ENCODE measurements at places on chromosomes 6 and 20. TPM values are rescaled to one million over a fixed set of nuclear protein-coding genes. Genes with fewer than 3 reads are reported as not detected.

Gene NUS1
- polyA plus RNA-seq = 20.8 TPM

Gene RAET1E
- polyA plus RNA-seq = 0.68 TPM

DNA sequence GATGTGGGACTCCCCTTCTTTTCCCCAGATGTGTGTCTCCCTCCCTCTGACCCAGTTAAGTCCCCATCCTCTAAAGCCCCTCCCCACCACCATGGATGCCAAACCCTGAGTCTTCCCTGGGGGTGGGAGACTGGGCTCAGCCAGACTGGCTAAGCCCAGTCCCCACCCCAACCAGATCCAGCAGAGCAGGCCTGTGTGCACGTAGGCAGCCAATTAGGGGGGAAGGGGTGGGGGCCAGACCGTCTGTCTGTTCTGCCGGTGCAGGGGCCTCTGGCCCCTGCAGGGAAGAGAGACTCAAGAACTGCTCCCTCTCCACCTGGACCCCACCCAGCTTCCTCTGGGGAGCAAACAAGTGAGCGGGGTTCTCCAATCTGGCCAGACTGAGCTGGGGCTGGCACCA is 605 bp downstream of the COX4I2 start:
- DNase-seq = no peak

DNA sequence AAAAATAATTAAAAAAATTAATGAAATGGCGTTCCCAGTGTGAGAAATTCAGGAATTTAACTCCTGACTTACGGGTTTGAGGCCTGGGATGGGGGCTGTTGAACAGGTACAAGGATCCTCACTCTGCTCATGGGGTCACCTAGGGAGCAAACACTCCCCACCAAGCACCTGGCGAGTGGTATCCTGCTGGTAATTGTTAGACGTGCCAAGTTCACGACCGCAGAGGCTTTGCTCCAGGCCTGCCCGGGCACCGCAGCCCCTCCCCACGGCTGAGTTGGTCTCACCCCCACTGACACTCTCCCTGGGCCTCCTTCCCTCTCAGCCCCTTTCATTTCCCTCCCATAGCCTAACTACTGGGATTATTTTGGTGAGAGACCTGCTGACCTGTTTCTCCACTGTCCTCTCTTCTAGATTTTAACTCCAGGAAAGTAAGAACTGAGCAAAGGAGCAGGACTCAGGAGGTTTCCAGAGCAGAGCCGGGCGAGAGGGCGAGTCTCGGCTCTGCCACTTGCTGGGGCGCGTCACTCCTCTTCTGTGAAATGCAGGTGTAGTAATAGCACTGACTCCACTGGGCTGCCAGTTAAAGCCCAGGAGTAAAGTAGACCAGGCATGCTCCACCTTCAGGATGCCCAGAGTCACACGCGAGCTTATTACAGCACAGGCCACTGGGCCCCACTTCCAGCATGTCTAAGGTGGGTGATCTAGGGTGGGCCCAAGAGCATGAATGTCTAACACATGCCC is 22.8 kb downstream of the BMP7 start:
- DNase-seq = no peak

DNA sequence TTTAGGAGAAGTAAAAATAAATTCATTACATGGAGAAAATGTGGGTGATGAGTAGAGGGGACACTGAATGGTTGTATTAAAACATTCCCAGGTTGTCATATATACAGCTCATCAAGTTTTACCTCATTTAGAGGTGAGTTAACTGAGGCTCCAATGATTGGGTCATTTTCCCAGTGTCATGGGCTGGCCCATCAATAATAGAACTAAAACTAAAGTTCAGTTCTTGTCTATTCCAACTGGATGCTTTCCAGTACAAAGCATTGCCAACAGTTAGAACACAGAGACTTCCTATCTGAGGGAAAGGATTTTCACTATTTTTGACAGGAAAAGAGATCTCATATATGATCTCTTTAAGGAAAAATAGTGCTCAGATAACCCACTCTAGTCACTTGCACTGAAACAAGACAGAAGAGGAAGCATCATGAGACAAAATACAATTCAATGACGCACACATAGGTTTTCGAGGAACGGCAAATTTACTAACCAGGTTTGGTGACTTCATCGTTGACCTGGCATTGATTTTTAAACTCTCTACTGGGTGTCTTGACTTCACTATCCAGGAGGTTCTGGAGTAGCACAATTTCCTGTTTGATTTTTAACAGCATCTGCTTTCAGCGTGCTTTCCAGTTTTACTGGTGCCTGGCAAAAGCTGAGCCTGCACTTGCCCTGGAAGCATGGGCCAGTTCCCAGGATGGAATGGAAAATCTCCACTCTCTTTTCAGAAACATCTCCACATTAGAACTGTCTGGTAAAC is 195.5 kb upstream of the FBXL4 start:
- DNase-seq = no peak

DNA sequence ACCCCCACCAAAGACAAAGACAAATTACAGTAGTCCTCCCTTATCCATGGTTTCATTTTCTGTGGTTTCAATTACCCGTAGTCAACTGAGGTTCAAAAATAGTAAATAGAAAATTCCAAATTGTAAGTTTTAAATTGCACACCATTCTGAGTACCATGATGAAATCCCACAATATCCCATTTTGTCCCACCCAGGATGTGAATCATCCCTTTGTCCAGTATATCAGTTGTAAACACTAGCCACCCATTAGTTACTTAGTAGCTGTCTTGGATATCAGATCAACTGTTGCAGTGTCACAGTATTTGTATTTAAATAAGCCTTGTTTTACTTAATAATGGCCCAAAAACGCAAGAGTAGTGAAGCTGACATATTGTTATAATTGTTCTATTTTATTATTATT is 364.0 kb upstream of the ARID1B start:
- no peak for DNase-seq

GRCh38 chr20:38113401-38114325 is 51.4 kb downstream of the TGM2 start:
- no peak for DNase-seq

GRCh38 chr6:63458480-63459115 is 113.7 kb upstream of the LOC128125822 start:
- no peak for DNase-seq

GRCh38 chr6:7000825-7001777 is 106.7 kb upstream of the RREB1 start:
- no peak for DNase-seq

- no peak for DNase-seq
Measured at GRCh38 chr6:119337252-119337651, 12.3 kb downstream of the MAN1A1 start.

DNA sequence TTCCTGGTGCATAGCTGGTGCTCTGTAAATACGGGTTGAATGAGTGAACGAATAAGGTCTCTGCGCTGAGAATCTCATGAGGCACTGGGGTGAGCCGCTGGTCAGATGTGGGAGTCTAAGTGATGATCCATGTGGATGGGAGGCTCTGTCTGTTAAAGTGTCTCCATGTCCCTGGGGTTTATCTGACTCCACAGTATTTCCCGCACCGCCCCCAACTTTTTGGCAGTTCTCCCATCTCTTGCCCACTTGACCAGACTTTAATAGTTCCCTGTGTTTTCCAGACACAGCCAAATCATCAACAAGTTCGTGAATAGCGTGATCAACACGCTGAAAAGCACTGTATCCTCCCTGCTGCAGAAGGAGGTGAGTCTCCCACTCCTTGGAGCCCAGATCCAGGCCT is 9.9 kb downstream of the BPIFA2 start:
- no peak for DNase-seq

GRCh38 chr20:64032706-64033624 is 3.0 kb upstream of the C20orf204 start:
- DNase-seq = no peak
